ENCODE measurements at places on chromosomes 7 and 10. TPM values are rescaled to one million over a fixed set of nuclear protein-coding genes. Genes with fewer than 3 reads are reported as not detected.

DNA sequence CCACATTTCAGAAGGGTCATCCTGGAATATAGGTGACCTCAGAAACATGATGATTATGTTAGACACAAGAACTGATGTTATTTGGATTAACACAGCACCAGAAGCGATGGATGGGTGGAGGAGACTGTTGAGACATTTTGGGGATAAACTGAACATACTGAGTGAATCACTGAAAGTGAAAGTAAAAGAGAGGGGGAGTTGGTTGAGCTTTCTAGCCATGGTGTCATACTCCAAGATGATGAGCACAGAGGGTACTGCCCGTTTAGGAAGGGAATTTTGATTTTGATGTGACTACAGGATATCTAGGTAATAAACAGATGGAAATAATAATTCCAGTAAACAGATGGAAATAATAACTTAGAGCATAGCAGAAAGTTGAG is 248.0 kb upstream of the NPY start:
- H3K36me3 ChIP-seq = no peaks in the 10 kb centered on the region
- no peak overlapping the region for H3K4me3 ChIP-seq
- H3K27ac ChIP-seq = no peak overlapping the region
- no peaks in the 10 kb centered on the region for H3K4me1 ChIP-seq

EBLN1 gene
- not detected for polyA plus RNA-seq

- no peak overlapping the region for H3K4me3 ChIP-seq
- no peak for DNase-seq
- no peaks in the 10 kb centered on the region for H3K36me3 ChIP-seq
- H3K27ac ChIP-seq = no peak overlapping the region
- no peaks in the 10 kb centered on the region for H3K4me1 ChIP-seq
- H3K27me3 ChIP-seq = no peaks in the 10 kb centered on the region
Observed at GRCh38 chr10:71923138-71923692, 41.0 kb upstream of the CHST3 start.

DNA sequence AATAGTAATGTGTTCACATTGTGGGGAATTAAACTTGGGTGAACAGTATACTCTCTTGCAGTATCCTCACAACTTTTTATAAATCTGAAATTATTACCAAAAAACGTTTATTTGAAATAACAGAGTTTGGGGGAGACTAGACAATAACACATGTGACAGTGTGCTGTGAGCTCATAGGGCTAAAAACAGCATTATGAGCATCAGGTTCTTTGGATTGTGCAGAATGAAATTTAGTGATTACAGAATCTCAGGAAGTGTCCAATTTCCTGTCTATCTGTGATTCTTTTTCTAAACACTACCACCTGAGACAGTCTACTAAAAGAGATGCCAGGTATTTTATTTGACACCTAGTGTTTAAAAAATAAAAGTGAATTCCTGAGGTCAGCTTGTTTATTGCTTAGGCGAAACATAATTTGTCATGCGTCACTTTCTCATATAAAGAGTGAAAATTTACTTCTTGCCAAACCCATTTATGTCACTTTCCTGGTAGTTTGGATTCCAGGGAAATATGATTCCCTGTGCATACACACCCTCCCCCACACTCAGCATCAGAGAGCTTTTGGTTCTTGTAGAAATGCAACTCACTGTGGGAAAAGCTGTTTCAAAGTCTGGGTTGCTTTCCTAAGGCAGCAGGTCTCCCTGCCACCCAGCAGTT is 71.2 kb downstream of the AOAH start:
- no peaks in the 10 kb centered on the region for H3K27me3 ChIP-seq
- no peak for DNase-seq
- H3K27ac ChIP-seq = no peak overlapping the region
- no peaks in the 10 kb centered on the region for H3K4me1 ChIP-seq
- no peak overlapping the region for H3K4me3 ChIP-seq

CALCR gene
- 0.10 TPM for polyA plus RNA-seq

DNA sequence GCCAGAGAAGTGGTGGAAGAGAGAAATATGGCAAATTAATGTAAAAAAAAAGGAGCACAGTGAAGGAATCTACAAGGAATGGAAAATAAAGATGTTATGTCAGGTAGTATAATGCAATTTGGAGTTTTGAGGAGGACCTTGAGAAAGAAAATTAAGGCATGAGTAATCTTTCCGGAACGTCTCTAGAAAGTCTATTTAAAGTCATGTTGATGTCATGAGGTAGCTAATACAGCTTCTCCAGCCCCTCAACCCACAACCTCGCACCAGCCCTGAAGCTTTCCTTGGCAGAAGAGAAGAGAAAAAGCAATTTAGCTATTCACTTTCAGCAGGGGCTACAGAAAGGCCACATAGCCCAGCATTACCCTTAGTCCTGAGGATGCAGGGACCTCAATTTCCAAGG is 22.5 kb downstream of the TRDMT1 start:
- no peak for DNase-seq
- no peaks in the 10 kb centered on the region for H3K27me3 ChIP-seq
- peak overlapping the region; percentile 10 for H3K4me3 ChIP-seq

DNA sequence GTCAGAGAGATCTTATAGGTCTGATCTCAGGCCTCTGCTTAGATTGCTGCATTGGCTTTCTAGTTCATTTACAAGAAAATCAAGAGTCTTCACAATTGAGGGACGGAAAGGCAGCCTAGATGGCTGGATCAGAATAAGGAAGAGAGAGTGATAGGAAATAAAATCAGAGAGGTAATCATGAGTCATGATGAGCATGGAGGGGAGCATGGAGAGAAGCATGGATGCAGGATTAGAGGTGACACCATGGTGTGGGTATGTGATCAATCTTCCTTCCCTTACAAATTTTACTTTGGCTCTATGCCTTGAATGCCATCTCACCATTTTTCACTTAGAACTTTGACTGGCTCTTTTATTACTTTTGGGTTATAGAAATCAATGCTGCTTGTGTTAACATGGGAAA is 1.4 kb downstream of the BCCIP start:
- peaks cover 7% of the 10 kb centered on the region for H3K36me3 ChIP-seq
- peaks cover 3% of the 10 kb centered on the region for H3K4me1 ChIP-seq
- no peak for DNase-seq
- H3K27ac ChIP-seq = no peak overlapping the region

PON1 gene
- polyA plus RNA-seq = not detected

DNA sequence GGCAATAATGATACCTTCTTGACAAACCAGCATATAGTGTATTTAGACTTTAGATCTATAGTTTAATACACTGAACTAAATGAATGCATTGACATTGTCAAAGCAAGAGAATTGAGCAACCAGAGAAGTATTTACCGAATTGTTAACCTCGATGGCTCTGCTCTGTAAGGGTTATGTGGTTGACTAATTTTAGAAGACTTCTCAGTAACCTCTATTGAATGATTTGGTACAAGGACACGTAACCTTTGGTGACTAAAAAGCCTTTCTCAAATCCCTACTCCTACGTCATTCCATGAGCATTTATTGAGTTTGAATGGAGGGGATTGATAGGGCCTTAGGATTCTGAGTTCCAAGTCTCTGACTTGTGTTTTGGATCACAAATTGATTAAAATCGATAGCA is 67.6 kb downstream of the MDFIC start:
- H3K4me1 ChIP-seq = peaks cover 4% of the 10 kb centered on the region
- H3K4me3 ChIP-seq = no peak overlapping the region

FAM25G gene
- not detected for polyA plus RNA-seq

GRCh38 chr7:80505900-80506500 is 5.9 kb downstream of the GNAT3 start:
- no peak for DNase-seq
- H3K36me3 ChIP-seq = no peaks in the 10 kb centered on the region
- no peak overlapping the region for H3K4me3 ChIP-seq
- H3K27ac ChIP-seq = no peak overlapping the region
- no peaks in the 10 kb centered on the region for H3K4me1 ChIP-seq

EVX1 gene
- polyA plus RNA-seq = not detected

MET gene
- polyA plus RNA-seq = 0.79 TPM

DNA sequence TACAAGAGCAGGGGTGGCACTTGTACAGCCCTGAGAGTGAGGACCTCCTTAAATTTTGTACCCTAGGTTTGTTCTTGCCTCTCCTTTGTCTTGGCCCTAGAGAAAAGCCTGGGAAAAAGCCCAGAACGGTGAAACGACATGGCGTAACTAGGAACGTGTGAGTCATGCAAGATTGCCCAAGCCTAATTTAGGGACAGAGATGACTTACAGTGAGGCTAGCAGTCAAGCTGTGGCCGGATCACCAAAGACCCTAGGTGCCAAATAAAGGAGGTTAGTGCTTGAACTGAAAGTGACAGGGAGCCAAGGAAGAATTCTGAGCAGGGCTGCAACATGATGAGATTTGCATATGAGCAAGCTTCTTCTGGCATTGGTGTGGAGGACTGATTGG is 25.1 kb downstream of the TBXAS1 start:
- H3K27ac ChIP-seq = no peak overlapping the region
- H3K4me1 ChIP-seq = no peaks in the 10 kb centered on the region
- no peaks in the 10 kb centered on the region for H3K36me3 ChIP-seq
- H3K4me3 ChIP-seq = no peak overlapping the region

CDH23 gene
- 0.50 TPM for polyA plus RNA-seq

HOXA11 gene
- polyA plus RNA-seq = not detected

PDZD7 gene
- 3.9 TPM for polyA plus RNA-seq

GRCh38 chr10:16545116-16545736 is 23.5 kb upstream of the C1QL3 start:
- no peaks in the 10 kb centered on the region for H3K27me3 ChIP-seq
- no peak overlapping the region for H3K4me3 ChIP-seq
- no peaks in the 10 kb centered on the region for H3K4me1 ChIP-seq
- no peak overlapping the region for H3K27ac ChIP-seq
- no peaks in the 10 kb centered on the region for H3K36me3 ChIP-seq
- DNase-seq = no peak

- H3K36me3 ChIP-seq = peaks cover 11% of the 10 kb centered on the region
- DNase-seq = no peak
- no peaks in the 10 kb centered on the region for H3K4me1 ChIP-seq
- H3K4me3 ChIP-seq = no peak overlapping the region
Observed at GRCh38 chr7:44388089-44388970, 62.9 kb upstream of the CAMK2B start.

DNA sequence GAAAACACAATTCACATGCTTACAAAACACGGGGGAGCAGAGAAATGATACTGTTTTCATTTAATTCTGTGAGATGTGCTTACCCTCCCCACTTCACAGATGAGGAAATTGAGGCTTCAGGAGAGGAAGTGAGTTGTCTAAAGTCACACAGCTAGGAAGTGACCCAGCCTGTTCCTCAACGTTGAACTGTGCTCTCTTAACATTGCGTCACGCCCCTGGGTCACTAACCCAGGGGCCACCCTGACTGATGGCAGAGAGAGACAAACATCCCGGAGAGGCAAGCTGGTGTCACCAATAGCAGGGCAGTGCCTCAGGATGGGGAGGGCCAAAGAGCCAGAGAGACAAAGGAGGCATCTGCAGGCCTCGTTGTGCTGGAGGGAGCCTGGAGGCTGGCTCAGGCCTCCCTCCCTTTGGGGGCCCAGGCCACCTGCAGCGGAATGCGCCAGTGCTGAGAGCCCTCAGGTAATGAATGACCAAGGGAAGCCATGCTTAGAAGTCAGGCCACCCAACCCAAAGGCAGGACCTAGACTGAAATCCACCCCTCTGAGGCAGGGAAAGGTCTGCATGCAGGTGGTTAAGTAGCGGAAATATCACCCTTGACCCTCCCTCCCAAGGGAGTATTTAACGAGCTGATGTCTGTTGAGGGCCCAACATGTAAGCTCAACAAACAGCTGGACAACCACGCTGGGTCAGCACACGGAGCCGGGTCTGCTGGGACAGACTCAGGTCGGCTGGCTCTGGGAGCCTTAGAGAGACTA is 81.3 kb downstream of the C10orf105 start:
- no peak overlapping the region for H3K27ac ChIP-seq
- no peak overlapping the region for H3K4me3 ChIP-seq
- H3K27me3 ChIP-seq = no peaks in the 10 kb centered on the region
- no peaks in the 10 kb centered on the region for H3K36me3 ChIP-seq
- DNase-seq = no peak

NUTM2D gene
- 1.5 TPM for polyA plus RNA-seq
